GM13976 (cell line): ENCODE measurements at places on chromosomes 4 and X.

- DNase-seq: no peak
Measured at GRCh38 chrX:129736491-129736890, 2.3 kb upstream of the XPNPEP2 start.

GRCh38 chr4:12041828-12042227 lies 613.1 kb upstream of the HS3ST1 start:
- no peak for DNase-seq

GRCh38 chrX:17012465-17012864 lies 66.0 kb downstream of the REPS2 start:
- DNase-seq: no peak

- DNase-seq: no peak
Measured at GRCh38 chr4:34148322-34148908, 2095.9 kb downstream of the ARAP2 start.

- no peak for DNase-seq
Measured at GRCh38 chr4:7774301-7775294, 165.1 kb downstream of the AFAP1 start.

DNA sequence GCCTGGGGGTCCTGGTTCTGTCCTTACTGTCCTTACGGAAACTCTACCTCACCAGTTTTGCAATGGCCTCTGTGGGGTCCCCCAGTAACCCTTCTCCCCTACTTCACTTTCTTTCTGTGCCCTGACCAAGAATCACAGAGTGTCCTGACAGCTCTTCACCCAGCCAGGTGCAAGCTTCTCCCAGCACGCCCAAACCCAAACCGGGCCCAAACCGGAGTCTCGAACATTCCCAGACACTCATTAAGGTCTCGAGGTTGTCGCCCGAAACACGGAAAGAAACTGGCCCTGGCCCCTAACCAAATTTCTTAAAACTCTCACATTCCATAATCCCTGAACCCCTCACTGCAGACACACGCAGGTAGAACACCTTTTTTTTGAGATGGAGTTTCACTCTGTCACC lies 19.1 kb downstream of the TRIML1 start:
- DNase-seq: no peak

DNA sequence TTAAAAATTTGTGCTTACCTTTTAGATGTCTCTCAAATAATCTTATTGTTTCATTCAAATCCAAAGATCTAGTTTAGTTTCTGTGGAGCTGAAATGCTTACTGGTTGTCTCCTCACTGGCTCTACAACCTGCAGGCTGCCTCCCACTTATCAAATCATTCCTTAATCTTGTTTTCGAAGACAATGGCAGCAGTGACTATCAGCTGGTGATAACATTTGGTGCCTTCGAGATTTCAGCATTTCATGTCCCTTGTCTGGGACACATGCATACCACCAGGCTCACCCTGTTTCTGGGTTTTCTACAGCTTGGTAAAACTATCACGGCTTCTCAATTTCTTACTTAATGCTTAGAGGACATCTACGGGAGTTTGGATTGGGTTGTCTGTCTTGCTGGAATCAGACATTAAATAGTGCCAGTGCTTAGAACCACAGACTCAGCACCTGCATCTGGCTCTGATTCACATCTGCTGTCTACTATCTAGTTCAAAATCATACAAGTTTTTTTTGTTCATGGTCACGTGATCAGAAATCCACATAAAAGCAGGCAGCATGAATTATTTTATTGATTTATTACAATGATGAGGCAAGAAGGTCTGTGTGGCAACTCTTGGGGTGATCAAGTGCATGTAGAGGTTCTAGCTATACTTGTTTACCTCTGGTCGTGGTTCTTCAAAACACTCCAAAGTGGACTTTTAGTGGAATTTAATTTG lies 32.0 kb upstream of the SMARCAD1 start:
- no peak for DNase-seq

DNA sequence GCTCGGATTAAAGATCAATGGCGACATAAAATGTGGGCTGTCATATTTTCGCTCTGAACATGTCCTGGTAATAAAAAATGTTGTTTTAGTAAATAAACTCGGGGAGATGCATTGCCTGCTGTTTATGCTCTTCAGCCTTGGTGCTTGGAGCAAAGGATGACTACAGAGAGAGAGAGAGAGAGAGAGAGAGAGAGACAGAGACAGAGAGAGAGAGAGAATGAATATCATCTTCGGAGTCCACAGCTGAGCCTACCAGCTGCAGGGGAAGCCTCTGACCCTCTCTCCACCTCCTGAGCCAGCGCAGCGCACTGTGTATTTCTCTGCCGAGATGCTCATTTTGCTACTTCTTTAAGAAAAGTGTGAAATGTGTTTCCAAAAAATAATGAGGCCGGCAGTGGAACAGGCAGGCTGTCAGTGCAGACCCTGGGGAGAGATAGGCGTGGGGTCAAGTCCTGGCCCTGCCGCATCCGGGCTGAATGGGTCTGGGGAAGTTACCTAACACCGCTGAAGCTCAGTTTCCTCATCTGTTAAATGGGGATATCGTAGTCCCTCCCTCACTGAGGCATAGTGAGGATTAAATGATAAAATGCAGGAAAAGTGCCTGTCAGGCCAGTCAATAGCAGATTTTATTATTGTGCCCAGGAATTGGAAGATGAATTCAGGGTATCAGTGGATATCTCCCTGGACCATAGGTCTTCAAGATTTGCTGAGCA lies 58.5 kb upstream of the LGI2 start:
- no peak for DNase-seq

DNA sequence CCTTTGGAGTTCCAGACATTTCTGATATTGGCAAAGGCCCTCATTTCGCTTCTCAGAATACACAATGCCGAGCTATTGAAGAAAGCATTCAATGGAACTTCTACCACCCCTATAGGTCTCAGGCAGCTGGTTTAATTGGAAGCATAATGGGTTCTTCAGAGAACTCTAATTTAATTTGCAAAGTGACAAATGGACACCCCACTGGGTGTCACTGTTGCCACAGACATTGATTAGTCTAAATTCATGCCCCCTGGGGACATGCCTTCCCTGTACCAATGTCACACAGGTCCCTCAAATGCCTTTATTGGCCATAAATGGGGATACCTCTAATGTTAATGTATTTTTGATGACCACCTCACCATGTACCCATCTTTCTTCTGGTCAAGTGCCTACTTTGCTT lies 22.9 kb upstream of the TMEM255A start:
- DNase-seq: no peak

GRCh38 chr4:184796906-184797305 lies 28.9 kb downstream of the ACSL1 start:
- no peak for DNase-seq

- DNase-seq: no peak
Measured at GRCh38 chr4:139875411-139875825, 209.8 kb downstream of the MGST2 start.

DNA sequence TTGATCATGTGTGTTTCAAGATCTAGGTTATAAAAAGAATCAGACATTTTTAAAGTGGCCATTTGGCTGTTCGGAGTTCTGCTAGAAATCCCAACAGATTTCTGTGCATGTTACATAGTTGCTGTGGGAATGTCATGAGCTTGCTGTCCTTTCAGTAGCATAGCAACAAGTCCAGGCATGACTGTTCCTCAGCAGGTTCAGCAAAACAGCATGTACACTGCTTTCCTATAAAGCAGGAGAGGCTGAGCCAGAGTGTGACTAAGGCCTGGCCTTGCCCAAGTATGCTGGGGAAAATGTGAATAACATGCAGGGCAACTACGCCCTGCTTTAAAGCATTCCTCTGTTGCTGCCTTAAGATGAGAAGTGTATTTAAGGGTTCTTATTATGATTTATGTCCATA lies 217.1 kb upstream of the SMIM31 start:
- no peak for DNase-seq

- peak; percentile 20 for DNase-seq
Measured at GRCh38 chr4:122156819-122157218, 4.7 kb downstream of the BLTP1 start.
